ENCODE measurements at places on chromosomes 2 and 18.

DNA sequence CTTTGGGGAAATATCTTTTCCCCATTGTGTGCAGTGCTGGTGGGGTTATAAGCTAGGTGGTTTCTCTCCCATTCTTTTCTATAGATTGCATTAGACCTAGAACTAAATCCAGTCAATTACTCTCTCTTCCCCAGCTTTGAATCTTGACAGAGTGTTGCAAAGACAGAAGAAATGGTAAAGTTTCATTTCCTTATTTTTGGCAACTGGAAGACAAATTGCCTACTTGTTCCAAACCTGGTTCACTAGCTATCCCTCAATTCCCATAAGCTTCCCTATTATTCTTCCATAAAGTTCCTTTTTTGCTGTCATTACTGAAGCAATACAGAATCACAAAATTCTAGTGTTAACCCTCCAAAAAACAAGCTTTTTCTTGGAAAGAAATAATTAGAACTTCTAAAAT lies 94.0 kb upstream of the ITGA4 start:
- DNase-seq = no peak

GRCh38 chr2:14418115-14418514 lies 214.4 kb upstream of the LRATD1 start:
- no peak for DNase-seq

- no peak for DNase-seq
Measured at GRCh38 chr2:28310107-28310506, 82.6 kb upstream of the FOSL2 start.

DNA sequence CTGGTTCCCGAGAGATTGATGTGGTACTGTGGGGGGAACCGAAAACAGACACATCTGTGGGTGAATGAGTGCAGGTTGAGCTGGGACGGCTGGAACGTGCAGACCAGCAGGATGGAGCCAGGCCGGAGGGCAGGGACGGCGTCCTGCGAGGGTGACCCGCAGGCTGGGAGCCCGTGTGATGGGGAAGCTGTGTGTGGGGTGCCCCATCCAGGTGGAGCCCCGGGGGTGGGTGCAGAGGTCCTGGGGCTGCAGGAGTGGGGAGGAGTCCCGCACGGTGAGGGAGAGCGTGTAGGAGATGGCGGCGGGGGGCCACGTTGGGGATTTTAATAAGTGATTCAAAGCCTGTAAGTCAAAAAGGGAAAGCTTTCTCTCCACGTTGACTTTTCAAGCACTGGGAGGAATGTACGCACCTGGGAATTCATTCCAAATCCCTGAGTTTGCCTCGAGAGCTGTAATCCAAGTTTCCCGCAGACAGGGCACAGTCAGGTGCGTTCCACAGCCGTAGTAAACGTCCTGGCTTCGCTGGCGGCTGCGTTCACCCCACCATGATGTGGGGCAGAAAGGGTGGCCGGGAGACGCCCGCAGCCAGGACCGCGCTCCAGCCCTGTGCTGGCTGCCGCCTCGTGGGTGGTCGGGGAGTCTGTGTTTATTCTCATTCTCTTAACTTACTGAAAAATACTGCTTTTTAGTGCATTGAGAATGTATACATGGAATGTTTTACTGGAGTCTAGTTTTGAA lies 54.0 kb downstream of the NFATC1 start:
- DNase-seq = no peak
